ENCODE measurements at places on chromosomes 12 and 14.

DNA sequence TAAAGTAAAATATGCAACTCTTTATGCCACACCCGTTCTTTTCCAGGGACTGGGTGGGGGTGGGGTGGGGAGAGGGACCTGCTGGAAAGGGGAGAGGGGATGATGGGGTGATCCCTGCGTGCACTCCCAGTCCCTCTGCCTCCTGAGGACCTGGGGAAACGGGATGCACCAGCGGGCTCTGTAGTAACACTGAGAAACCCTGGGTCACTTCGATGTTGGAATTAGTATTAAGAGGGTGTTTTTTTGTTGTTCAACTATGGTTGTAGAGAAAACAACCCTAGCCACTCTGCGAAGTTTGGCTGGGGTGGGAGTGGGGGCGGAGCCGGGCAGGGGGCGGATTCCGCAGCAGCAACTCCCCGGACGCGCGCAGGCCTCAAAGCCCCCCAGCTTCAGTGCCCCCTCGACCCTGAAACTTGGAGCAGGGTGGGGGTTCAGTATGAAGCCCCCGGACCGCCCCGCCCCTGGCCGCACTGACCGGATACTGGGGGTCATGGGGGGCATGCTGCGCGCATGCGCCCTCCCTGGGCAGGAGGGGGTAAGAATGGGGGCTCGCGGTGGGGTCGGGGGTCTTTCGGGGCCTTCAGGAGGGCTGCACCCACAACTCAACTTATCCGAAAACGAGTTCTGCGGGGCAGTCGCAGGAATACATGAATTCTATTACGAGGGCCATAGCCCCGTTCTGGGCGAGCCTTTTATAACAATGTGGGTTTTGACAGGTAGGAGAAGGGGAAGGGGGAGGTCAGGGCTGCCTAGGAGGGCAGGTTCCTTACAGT is 1.3 kb upstream of the ARHGEF25 start:
- no peak for DNase-seq

DNA sequence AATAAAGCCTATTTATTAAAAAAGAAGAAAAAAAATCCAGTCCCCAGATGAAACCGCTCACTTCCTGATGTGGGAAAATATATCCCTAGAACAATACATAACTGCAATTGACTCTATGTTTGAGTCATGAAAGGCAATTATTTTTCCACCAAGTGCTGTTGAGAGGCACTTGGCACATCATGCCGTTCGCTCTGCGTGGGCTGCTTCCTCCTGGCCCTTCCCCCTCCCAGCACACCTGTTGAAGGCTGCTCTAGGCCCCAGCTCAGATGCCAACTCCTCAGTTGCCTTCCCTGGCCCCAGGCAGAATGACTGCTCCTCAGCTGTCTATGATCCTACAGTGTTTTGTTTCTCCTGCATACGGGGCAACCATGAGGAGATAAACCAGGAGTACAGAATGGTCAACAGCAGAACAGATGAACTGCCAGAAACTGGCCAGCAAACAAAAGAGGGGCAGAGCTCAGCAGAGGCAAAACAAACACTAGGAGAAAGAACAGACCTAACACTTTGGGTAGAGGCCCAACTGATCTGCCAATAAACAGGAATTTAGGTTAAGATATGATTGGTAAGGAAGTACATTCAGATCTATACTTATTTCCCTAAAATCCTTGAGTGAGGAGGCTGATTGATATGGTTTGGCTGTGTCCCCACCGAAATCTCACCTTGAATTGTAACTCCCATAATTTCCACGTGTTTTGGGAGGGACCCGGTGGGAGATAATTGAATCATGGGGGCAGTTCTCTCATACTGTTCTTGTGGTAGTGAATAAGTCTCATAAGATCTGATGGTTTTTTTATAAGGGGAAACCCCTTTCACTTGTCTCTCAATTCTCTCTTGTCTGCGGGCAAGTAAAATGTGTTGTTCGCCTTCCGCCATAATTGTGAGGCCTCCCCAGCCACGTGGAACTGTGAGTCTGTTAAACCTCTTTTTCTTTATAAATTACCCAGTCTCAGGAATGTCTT is 58.6 kb downstream of the SLC38A1 start:
- DNase-seq, result no peak

DNA sequence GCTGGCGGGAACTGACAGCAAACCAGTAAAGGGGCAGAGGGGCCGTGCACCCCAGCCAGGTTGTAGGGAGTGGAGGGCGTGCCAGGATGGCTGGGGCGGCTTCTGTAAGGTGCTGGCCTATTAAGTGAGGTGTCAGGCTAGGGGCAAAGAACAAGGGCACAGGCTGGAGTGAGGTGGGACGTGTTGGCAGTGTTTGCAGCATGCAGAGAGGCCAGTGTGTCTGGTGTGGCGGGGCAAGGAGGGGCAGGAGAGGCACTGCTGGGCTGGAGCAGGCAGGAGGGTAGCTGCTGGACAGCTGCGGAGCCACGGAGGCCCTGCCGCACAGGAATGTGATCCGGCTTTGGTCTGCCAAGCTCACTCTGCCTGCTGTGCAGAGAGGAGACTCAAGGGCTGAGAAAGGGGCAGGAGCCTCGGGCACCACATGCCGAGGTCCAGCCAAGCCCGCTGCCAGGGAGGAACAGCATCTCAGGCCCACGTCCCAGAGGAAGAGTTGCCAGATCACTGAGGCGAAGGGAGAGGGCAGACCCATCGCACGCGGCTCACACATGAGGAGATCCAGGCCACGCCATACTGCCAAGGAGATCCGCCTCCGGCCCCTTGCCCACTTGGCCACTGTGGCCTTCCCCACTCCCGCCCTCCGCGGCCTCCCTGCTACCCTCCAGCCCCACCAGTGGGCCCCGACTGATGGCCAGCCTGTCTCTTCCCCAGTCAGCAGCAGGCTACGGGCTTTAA is 46.8 kb downstream of the AMN start:
- no peak for DNase-seq

DNA sequence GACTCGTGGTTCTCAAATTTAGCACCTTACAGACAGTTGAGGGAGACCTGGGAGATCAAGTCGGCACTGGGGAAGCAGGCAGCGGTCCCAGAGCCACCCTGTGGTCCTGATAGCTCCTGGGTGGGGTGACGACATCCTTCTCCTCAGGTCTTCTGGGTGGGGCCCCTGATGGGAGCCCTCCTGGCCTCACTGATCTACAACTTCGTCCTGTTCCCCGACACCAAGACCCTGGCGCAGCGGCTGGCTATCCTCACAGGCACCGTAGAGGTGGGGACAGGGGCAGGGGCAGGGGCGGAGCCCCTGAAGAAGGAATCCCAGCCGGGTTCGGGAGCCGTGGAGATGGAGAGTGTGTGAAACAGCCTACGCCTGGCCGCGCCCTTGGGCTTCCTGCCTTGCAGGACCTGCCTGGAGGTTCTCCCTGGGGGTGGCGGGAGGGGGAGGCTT is 2.6 kb downstream of the AQP6 start:
- DNase-seq, result no peak
